Suprapubic skin (tissue), 4 donors: ENCODE measurements at places on chromosomes 6 and 20.
A peak's percentile ranks its signal among the peaks of the same experiment; 100 is the strongest.

DNA sequence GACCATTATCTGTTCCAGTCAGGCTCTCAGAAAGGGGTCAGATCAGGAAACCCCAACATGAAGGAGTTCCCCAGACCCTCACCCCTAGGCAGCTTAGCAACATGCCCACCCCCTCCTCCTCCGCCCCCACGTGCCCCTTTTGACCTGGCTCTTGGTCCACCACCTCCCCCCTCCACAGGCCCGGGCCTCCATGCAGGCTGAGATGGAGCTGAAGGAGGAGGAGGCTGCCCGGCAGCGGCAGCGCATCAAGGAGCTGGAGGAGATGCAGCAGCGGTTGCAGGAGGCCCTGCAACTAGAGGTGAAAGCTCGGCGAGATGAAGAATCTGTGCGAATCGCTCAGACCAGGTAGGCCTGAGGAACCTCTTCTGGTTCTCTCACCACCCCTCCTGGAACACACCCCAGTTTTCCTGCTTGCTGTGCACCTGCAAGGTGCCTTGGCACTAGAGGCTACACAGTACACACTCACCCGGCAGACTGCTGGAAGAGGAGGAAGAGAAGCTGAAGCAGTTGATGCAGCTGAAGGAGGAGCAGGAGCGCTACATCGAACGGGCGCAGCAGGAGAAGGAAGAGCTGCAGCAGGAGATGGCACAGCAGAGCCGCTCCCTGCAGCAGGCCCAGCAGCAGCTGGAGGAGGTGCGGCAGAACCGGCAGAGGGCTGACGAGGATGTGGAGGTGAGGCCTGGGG is 21.9 kb downstream of the DEF6 start:
- no peak for DNase-seq

DNA sequence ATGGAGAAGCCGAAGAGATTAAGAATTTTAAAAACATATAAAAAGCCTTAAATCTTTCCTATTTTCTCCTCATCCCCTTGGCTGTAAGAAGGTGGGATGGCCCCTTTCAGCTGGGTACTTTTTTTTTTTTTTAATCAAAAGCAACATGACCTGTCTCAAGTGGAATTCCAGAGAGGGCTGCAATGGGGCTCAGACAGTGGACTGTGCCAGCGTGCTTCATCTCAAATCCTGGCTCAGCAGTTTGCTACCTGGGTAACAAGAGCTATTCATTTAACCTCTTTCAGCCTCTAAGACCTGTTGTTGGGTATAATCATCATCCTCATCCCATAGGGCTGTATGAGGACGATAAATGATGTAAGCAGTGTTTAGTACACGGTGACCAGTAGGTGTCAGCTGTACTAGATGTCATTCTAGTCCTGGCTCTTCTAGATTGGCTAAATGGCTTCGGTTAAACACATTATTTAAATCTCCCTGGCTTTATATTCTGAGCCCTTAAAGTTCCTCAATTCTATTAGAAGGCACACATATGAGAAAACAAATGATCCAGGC is 6.9 kb upstream of the PPP1R3G start:
- no peak for DNase-seq

GRCh38 chr6:132814716-132815570 is 574 bp downstream of the RPS12 start:
- no peak for DNase-seq

DNA sequence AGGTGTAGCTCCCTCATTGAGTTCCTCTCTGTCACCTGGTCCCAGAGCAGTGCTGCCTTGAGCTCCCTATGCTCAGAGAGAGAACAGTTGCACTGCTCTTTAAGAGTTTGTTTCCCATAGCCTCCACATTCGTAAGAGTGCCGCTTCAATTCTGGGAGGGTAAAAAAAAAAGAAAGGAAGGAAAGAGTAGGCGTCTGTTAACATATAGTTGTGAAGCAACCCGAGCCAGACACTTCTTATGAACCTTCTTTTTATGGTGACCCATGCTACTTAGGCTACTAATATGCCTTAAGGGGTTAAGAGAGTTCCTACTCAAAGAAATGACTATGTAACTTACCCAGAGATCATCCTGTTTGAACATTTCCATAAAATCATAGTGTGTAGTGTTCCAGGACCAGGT is 4.3 kb upstream of the ARG1 start:
- DNase-seq, result no peak

DNA sequence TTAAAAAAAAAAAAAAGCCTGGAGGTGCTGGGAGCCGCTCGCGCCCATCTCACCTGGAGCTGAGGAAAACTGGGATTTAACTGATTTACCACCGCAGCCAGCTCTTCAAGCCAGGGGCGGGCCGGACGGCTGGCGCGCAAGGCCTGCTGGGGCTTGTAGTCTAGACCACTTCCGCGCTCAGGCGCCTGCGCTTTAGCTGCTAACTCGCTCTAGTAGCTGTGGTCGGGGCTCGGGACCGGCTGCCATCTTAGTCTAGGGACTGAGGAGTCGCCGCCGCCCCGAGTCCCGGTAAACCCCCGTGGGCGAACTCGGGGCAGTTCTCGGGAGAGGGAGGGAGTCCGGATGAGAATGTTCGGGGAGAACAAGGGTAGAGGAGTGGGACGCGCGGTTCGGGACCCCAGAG is at the start of gene ITCH:
Gene ITCH (plus strand): TSS at position 212 of the 403 bp plus-strand sequence. CDS start 30,539 bp downstream, outside the sequence.
- DNase-seq, result peak; percentile 97

DNA sequence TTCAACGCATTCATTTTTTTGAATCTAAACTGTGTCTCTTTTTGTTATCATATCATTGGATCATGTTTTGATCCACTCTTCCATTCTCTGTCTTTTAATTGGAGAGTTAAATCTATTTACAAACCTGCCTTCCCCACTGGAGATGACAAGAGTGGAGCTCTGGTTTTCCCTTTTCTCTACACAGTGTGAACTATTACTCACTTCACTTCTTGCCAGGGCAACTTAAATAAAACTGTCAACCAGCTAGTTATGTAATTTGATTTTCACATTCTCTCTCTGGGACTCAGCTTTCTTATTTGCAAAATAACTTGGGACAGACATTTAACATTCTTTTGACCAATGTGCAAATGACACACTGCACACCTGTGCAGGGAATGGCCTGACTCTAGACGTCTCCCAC is 230.8 kb upstream of the CST7 start:
- DNase-seq, result no peak

- DNase-seq, result no peak
Observed at GRCh38 chr6:156109713-156110112, 654.1 kb upstream of the NOX3 start.
